ENCODE measurements at places on chromosomes 11 and 22.
A peak's percentile ranks its signal among the peaks of the same experiment; 100 is the strongest.

GRCh38 chr11:18727479-18728236 lies 1.7 kb upstream of the IGSF22 start:
- no peak for DNase-seq

DNA sequence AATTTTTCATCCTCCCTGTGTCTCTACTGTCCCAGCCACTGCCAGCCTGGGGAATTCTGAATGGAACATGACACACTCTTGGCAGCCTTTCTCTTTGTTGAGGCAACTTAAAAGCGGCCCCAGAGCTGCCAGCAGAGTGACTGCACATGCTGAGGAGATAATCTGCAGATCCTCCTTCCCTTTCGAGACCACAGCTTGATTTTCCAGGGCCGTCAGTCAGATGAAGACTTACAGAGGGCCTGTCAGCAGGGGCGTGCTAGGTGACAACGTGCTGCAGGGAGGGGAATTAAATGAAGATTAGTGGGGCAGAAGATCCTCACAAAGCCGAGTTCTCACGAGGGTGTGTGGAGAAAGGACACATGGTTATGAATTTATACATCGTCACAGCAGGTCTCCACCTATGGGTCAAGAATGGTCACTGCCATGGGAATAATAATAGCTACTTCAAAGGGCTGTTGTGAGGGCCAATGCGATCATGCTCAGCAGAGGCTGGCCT lies 193.5 kb upstream of the PITPNB start:
- peak; percentile 79 for DNase-seq

DNA sequence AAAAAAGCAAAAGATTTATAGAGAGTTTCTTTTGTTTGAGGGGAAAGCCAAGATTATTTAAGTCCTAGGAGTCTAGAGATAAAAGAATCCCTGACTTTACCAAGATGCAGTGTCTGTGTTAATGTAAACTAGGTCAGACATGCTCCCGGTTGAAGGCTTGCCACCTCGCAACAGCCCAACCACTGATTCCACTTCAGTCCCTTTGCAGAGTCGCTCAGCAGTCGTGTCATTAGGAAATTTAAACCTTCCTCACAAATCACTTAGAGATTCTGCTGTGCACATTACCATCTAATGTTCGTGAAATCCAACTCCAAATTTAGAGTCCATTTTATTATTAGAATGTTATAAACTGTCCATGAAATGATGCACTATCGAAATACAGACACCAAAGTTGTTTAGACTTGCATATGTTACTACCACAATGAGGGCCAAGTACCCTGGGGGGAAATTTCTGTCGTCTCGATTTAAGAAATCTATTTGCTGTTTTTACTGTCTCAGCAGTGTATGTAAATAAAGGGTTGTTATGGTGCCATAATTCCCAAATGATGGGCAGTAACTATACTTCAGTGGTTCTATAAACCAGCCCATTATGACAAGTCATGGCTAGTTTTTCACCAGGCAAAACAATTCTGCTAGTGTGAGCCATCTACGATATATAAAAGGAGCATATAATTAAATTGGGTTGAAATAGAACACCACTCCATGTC lies 101.4 kb upstream of the MTNR1B start:
- DNase-seq, result no peak

- DNase-seq, result no peak
Observed at GRCh38 chr22:34390400-34390799, 470.1 kb upstream of the LARGE1 start.

- DNase-seq, result no peak
Observed at GRCh38 chr11:76863196-76863777, 2.6 kb downstream of the ACER3 start.

DNA sequence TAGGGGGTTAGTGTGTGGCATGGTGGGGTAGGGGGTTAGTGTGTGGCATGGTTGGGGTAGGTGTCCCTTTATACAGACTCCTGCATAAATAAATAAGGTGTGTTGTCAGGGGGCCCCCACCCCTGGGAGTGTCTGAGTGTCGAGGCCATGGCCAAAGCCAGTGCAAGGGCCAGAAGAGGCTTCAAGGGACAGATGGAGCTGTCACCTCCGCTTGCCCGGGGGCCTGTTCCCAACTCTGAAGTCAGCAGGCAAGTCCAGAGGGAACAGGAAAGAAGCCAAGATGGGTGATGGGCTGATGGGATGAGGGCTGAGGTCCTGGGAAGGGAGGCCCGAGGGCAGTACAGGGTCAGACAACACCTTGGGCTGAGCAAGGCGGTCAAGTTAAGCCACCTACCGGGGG lies 997.8 kb downstream of the BRD1 start:
- no peak for DNase-seq

GRCh38 chr11:2802389-2803185 lies 83.0 kb downstream of the CDKN1C start:
- no peak for DNase-seq

DNA sequence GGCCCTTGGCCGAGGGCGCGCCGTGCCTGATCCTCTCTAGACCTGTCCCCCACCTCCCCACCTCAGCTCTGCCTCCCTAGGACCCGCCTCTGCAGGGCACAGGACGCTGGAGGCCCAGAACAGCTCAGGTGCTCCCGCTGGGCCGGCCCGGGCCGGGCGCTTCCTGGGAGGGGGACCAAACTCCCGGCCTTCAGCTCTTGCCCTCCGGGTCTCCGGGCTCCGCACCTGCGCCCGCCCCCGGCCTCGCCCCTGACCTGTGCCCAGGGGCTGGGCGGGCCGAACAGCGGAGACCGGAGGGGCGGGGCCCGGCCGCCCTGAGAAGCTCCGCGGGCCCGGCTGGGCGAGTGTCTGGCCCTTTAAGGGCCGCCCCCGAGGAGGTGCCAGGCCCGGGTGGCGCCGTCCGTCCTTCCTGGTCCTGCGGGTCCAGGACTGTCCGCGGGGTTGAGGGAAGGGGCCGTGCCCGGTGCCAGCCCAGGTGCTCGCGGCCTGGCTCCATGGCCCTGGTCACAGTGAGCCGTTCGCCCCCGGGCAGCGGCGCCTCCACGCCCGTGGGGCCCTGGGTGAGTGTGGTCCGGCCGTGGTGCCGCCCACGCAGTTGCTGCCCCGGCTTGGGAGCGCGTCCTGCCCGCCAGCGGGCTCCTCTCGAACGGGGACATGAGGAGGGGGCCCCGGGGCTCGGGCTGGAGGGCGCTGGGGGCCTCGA lies at the start of gene SSH3:
Gene SSH3 (plus strand): TSS at position 399 of the 703 bp plus-strand sequence. CDS start 96 bp downstream, at position 495.
- peak; percentile 38 for DNase-seq

- no peak for DNase-seq
Observed at GRCh38 chr11:7413961-7414915, 71.1 kb upstream of the OLFML1 start.

DNA sequence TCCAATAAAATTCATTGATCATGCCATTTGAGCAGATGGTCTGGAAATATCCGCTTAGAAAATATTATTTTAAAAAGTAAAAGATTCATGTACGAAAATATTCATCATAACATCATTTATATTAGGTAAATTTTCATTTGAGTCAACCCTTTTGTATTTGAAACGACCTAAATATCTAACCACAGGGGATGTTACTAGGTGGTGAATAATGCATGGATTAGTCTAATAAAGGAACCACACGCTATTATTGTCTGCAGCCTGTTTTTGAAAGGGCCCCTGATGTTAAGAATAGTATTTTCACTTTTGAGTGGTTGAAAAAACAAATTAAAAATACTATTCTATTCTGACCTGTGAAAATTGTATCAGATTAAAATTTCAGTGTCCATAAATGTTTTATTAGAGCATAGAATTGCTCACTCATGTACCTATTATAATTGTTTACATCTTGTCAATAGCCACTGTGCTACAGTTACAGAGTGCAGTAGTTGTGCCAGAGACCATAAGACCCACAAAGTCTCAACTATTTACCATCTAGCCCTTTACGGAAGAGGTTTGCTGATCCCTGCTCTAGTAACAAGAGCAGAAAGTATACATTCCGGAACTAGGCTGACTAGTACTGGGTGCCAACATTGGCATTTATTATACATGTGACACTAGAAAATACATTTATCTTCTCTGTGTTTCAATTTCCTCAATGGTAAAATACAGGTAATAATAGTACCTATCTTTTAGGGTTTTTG lies 176.1 kb downstream of the LRRC4C start:
- no peak for DNase-seq

- DNase-seq, result no peak
Observed at GRCh38 chr11:57359896-57360690, 20.9 kb downstream of the PRG3 start.

GRCh38 chr11:984546-984945 lies 52.0 kb downstream of the MUC6 start:
- no peak for DNase-seq

GRCh38 chr11:64788321-64789215 lies 10.2 kb upstream of the SF1 start:
- no peak for DNase-seq

GRCh38 chr11:28797536-28797935 lies 689.3 kb downstream of the METTL15 start:
- no peak for DNase-seq

GRCh38 chr11:82718307-82718706 lies 15.4 kb downstream of the FAM181B start:
- peak; percentile 14 for DNase-seq

DNA sequence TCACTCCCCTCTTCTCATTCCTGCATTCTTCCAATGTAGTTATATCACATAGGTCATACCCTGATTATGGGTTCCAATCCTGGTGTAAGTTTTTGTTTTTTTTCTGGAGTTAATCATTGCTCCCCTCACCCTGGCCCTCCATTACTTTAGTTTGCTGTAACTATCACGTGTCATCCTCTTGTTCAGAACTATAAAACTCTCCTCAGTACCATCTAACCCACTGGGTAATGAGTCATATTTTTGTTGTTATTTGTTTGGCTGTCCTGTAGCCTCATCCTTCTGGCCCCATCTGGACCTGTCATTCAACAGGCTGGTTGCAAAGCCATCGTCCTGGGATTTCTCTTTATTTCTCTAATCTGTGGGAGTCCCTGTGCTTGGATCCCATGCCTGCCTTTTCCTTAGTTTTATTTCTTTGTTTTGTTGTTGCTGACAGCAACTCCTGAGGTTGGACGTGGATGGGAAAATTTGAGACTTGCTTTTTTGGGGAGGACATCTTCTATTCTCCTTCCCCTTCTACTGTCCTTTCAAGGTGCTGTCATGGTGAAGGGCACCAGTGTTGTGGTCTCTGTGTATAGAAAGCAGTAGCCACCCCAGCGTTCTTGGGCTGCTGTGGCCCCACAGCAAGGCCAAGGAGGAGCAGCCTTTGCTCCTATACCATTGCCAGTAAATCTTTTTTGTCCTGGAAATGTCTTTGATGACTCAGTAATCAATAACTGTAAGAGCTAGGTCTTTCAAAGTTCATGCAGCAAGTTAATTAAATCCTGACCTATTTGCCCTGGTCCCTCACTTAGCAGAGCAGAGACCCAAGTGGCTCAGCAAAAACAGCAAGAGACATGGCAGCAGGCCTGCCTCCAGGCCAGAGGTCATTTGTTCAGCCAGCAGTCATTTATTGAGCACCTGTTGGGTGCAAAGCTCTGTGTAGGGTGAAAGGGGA lies 82.5 kb downstream of the C22orf31 start:
- DNase-seq, result no peak

- peak; percentile 64 for DNase-seq
Observed at GRCh38 chr22:39152511-39153219, at the start of gene CBX7. TSS of gene CBX7 (minus strand) at chr22:39152680. CDS start at chr22:39152444, 236 bp downstream.

DNA sequence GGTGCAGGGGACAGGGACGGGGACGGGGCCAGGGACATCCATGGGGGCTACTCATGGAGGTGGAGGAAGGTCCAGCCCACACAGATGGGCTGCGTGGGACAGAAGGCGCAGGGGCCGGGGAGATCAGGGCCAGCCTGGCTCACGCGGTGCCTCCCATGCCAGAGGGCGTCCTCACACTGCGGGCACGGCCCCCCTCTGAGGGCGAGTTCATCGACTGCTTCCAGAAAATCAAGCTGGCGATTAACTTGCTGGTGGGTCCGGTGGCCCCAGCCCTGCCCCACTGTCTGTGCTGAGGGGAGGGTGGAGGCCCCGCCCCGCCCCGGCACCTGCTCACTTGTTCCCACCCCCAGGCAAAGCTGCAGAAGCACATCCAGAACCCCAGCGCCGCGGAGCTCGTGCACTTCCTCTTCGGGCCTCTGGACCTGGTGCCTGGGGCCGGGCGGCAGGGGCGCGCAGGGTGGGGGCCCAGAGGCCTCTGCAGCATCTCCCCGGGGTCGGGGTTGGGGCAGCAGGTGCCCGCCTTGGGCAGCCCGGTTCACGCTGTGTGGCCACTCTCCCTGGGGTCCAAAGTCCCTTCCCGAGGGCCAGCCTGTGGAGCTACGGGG lies 15.8 kb downstream of the EPS8L2 start:
- DNase-seq, result peak; percentile 32

DNA sequence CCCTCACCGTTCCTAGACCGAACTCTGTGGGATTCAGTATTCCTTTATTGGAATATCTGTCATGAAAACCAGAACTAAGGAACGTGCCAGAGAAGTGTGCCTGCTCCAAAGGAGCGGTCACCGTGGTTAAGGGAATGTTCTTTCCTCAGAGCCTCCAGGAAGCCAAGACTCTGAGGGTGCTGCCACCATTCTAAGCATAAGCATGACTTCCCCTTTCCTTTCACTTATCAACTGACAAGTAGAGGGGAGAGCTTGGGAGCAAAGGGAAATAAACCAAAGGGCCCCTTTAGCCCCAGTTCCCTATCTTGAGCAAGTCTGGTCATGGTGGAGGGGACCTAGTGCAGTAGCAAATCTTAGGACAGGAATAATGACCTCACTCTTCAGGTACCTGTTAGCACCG lies 26.8 kb downstream of the CTR9 start:
- DNase-seq, result no peak

- no peak for DNase-seq
Observed at GRCh38 chr11:1060852-1061616, 13.6 kb upstream of the MUC2 start.

GRCh38 chr11:71076525-71077304 lies 175.7 kb downstream of the SHANK2 start:
- no peak for DNase-seq
